CD4-positive, alpha-beta T cell treated with Interleukin-1 beta for 1 hour (primary cell): ENCODE measurements at places on chromosomes 2 and 18.

DNA sequence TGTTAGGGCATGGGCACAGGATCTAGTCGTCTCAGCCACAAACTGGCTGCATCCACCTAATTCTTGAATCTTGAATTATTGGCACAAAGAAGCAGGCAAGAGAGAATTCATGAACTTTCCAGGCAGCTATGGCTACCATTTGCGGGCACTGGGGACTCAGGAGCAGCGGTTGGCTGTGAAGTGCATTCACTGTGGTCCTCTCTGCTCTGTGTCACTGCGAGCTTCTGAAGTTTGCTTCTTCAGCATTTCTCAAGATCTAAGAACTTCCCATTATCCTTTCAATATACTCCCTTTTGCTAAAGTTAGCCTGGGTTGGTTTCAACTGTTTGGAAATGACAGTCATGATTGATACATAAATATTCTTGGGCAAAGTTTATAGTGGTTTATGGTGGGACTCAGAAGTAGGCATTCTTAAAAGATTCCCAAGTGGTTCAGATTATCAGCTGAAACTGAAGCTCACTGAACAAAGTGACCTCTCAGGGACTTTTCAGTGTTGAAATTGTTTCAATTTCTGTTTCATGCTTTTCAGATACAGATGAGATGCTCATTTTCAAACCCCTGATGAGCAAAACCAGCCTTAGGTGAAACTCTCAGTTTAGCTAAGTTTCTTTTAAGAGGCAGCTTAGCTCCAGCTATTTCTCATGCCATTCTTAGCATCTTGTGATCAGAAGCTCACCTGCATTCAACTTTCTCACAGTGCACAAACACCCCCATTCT is 1258.3 kb upstream of the GYPC start:
- DNase-seq: no peak

- DNase-seq: no peak
Observed at GRCh38 chr2:239700686-239701345, 300.0 kb upstream of the HDAC4 start.

DNA sequence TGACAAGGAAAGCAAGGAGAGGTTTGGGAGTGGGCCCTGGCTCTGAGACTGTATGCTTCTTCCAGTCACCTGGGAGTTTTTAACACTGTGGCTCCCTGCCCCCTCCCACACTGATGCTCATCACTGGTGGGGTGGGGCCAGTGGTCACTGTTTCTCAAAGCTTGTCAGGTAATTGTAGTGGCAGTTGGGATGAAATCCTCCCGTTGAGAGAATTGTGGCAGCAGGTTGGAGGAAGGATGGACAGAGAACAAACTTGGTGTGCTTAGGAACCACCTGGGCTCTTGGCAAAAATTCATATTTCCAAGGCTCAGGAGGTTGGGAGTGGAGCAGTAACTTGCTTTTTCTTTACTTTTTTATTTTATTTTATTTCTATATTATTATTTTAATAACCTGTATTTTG is 25.1 kb downstream of the DGKD start:
- DNase-seq: no peak

- DNase-seq: no peak
Observed at GRCh38 chr18:32355896-32356295, 114.8 kb downstream of the GAREM1 start.

GRCh38 chr2:100984892-100985307 is 17.2 kb upstream of the RPL31 start:
- DNase-seq: peak; percentile 77

- no peak for DNase-seq
Observed at GRCh38 chr2:105952131-105952530, 207.4 kb downstream of the NCK2 start.

GRCh38 chr2:216637472-216637871 is 4.3 kb downstream of the IGFBP2 start:
- no peak for DNase-seq

DNA sequence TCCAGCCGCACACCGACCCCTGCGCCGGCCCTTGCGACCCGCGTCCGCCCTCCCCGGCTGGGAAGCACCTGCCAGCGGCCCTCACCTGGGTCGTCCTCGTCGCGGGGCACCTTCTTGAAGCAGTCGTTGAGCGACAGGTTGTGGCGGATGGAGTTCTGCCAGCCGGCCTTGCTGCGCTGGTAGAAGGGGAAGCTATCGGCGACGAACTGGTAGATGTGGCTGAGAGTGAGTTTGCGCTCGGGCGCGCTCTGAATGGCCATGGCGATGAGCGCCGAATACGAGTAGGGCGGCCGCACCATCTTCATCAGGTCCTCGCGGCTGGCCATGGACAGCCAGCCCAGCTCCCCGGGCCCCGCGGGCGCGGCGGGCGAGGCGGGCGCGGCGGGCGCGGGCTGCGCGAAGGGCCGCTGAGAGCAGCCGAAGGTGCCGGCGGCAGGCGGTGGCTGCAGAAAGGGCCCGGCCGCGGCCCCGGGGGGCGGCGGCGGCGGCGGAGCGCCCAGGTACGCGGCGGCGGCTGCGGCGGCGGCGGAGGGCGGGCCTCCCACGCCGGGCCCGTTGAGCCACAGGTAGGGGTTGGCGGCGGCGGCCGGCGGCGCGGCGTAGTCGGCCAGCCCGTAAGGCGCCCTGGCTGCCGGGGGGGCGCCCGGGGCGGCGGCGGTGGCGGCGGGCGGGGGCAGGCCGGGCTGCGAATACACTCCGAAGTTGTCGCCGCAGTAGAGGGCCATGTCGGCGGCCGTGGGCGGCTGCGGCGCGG is 505 bp downstream of the FOXI3 start:
- DNase-seq: peak; percentile 2

GRCh38 chr2:17628349-17629261 is 88.1 kb downstream of the VSNL1 start:
- DNase-seq: no peak

DNA sequence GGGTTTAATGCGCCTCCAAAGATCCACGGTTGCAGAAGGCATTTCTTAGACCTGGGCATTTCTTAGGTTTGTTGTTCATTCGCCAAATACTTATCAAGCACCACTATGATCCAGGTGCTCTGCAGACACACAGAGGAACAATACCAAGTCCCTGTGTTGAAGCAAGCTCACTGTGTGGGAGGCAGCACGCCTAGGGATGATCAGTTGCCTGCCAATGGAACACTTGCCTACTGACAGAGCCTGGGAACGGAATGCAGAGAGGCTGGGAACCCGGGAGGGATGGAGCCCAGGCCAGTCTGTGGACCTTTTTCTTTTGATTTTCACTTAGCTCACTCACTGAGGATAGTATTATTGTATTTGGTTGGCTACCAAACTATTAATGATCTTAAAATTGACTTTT is 1.9 kb upstream of the GRP start:
- DNase-seq: no peak

- peak; percentile 26 for DNase-seq
Observed at GRCh38 chr2:199704358-199705238, 146.4 kb downstream of the FTCDNL1 start.

- no peak for DNase-seq
Observed at GRCh38 chr18:39959839-39960238, 1995.2 kb upstream of the PIK3C3 start.

DNA sequence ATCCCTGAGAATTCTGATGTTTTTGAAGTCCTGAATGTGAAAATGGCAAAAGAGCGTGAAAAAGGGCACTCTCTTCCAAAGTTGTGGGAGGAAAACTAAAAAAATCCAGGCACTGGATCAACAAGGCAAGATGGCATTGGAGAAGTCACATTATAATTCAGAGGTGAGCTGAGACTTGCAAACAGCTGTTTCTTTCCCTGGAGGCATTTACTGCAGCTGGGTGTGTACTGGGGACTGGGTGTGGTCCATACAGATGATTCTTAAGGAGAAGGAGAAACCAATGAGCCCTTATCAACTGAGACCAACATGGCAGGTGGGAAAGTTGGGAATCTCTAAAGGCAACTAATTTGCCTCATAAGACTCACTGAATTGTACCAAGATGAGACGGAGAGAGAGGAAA is 313.9 kb downstream of the TRIB2 start:
- DNase-seq: no peak

DNA sequence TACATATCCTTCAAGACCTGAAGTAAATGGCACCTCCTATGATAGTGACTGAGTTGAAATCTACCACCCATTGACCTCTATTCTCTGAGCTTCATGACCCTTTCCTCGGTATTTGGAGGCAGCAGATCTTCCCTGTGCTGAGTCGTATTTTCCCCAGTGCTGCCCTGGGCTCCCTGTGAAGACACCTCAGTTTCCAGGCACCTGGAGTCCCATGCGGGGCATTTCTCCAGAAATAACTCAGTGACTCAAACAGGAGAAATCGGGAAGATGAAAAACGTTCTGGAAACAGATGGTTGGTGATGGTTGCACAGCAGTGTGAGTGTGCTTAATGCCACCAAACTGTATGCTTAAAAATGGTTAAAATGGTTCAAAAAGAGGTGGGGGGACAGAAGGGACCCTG is 18.0 kb downstream of the SMYD1 start:
- DNase-seq: no peak
